ENCODE measurements at places on chromosomes 7 and 10. TPM values are rescaled to one million over a fixed set of nuclear protein-coding genes. Genes with fewer than 3 reads are reported as not detected.

DNA sequence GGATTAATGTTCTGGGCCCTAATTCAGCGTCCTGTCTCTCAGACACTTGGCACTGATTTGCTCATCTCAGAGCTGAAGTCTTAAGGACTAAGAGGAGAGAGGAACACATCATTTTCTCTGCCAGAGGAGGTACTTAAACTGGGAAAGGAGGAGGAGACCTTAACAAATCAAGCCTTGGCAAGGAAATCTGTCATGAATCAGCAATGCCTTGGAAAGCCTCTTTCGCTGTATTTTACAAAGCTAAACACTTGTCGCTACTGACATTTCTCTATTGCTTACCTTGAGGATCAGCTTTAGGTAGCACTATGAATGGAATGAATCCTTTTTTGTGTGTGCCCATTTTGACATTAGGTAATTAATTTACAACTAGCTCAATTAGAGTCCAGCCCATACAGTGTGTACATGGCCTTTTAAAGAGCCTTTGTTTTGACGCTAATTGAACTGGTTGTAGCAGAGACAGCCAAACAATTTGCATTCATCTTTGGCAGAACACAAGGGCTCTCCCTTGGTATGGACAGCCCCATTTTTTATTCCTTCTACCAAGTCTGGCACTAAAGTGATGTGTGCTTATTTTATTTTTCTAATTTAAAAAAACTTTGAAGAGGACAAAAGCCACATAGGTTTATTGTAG, 37.4 kb downstream of the AUTS2 start:
- no peak for DNase-seq

DNA sequence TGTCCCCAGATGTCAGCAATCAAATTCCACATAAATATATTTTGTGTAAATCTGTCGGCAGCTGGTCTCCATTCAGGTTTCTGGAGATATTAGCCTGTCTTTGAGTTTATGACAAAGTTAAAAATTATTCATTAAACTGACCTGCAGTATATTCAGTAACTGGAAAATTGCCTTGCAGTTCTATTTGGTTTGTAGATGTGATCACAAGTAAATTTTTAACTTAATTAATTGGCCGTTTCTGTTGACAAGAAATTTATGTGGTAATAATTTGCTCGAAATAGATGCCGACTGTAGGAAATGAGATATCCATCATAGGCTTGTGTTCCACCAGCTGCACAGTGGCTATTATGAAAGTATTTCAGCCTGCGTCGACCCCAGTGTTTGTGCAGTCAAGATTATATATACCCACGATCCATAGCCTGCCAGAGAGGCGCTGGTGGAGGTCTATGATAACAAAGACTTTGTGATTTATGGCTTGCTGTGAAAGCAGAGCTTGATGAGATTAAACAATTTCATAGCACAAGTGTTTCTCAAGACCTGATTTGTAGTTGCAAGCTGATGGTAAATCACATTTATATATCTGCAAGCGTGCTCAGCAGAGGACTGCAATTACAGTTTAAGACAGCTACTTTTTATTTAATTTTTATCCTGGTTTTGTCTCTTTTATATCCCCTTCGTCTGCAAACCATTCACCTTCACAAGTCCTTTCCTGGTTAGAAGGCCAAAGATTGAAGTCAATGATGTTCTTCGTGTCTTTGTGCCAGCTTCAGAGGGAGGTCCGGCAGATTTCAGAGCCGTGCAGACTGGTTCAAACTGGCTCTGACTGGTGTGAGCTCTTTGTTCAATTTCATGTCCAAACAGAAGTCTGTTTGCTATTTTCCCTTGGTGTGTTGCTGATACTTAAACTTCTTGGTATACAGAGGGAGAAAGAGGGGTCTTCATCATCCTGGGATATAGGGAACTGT, 850.9 kb downstream of the LRMDA start:
- DNase-seq: no peak

GRCh38 chr7:19024261-19024660, 93.2 kb downstream of the TWIST1 start:
- DNase-seq: no peak

- DNase-seq: no peak
Measured at GRCh38 chr7:47610506-47611044, 28.7 kb upstream of the TNS3 start.

DNA sequence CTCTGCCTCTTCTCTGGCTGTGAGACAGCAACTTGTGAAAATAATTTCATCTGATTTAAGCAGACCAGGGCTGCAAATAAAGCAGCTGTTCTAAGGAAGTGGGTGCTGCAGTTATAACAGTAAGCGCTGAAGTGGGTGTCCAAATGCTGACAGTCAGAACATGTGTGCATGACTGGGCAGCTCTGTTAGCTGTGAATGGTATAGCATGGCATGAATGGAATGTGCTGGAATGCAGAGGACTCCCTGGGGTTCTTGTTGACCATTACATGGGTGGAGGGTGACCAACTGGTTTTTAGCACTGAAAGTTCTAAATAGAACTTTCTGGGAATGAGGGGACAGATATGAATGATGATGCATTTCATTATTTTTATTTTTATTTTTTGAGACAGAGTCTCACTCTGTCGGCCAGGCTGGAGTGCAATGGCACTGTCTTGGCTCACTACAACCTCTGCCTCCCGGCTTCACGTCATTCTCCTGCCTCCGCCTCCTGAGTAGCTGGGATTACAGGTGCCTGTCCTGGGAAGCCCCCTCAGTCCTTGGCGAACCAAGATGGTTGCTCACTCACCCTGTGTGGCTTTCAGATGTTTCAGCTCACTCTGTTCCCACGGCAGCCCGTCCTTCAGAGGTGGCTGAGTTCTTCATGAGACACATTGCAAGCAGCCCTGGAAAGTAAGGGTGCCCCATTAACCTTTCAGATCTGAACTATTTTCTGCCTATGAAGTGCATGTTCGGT, 319.8 kb upstream of the PHYHIPL start:
- DNase-seq: peak; percentile 92

The DNAJC12 gene
- total RNA-seq: 0.44 TPM

GRCh38 chr7:80199051-80199450, 64.4 kb downstream of the GNAI1 start:
- DNase-seq: no peak

The ADAM22 gene
- total RNA-seq: 4.2 TPM

DNA sequence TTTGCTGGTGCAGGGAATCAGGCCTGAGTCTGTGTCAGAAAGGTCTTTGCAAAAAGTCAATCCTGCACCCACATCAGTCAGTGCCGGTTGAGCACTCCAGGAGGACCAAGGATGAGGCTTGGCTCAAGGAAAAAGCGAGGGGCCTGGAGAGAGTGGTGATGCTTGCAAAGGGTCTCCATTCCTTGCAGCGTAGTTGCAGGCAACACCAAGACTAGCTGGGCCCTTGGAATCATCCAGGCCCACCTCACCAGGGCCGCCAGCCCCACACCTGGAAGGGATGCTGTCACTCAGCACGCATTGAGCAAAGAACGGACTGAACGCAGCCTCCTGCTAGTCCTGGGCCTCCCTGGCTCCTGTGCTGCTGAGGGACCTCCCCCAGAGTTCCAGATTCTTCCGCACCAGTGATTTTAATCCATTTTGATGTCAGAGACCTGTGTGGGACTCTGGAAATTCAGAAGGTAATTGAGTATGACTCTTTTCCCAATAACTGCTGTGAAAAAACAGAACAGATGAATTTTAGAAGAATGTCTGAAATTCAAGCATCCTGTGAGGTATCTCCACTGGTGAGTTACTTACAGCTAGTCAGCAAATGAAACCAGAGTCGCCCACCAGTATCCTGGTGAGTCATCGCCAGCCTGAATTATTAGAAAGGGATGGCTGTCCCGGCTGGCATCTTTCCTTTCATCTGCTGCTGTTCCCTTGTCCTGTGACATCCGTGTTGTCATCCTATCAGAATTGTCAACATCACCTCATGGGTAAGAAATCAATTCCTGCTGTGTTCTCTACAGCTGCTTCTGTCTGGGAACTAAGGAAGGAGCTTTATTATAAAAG, 150.8 kb upstream of the NPS start:
- DNase-seq: no peak

DNA sequence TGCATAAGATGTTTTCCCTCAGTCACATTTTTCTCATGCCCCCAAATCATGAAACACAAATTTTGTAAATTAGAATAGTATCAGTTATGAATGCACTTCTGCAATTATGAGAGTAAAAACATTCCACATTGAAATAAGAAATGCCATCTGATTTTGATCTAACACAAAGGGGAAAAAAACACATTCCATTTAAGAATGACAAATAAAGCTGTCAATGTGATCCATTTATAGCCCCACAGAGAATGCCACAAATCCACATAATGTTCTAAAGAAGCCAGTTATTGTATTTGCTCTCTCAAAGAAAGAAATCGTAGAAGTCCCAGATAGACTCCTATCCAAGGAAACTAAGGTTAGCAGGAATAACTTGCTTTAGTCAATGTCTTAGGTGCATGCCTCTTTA, 48.7 kb upstream of the RHOBTB1 start:
- DNase-seq: no peak

The PRLHR gene
- not detected for total RNA-seq

DNA sequence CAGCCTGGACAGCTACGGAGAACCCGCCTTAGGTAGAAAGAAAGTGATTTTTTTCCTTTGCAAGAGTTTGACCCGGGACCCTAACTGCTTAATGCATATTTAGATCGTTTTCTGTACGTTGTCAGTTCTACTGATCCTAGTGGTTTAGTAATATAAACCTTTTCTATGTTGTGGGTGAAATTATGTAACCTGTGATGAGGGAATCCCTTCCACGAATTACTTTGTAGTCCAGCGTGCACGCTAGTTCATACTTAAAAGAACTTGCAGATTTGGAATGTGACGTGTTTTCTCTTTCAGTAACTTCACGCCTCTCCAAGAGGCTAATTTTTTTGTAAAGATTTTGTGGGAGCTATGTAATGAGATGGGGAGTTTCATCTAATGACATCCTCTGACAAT, 705 bp downstream of the SLF2 start:
- no peak for DNase-seq

The C7orf25 gene
- 10.0 TPM for total RNA-seq

The TMEM130 gene
- total RNA-seq: 0.41 TPM

The SLIT1 gene
- 2.6 TPM for total RNA-seq

DNA sequence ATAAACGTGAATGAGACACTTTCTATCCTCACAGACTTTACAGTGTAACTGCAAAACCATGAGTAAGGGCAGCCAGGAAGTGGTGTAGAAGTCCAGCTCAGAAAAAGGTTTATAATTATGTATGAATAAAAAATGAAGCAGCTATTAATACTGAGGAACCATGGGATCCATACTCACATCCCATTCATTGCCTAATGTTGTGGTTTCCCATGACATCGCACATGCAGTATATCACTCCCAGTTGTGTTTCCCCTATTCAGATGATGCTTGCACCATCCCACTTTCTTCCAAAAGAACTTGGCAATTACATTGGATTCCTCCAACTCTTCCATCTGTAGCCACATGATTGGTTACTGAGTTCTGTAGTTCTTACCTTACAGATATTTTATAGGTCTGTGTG, 74.5 kb upstream of the SEMA3D start:
- DNase-seq: no peak

The IFIT1B gene
- total RNA-seq: not detected

All from Panc1 (cell line).